ENCODE measurements at places on chromosomes 7 and 10.

GRCh38 chr10:104612571-104613205 is 28.4 kb upstream of the SORCS3 start:
- no peak for DNase-seq

- DNase-seq, result no peak
Measured at GRCh38 chr7:158030071-158030470, 557.6 kb downstream of the PTPRN2 start.

GRCh38 chr10:79266084-79266483 is 81.2 kb upstream of the PPIF start:
- DNase-seq, result no peak

GRCh38 chr7:30935569-30935877 is 23.9 kb downstream of the AQP1 start:
- no peak for DNase-seq

DNA sequence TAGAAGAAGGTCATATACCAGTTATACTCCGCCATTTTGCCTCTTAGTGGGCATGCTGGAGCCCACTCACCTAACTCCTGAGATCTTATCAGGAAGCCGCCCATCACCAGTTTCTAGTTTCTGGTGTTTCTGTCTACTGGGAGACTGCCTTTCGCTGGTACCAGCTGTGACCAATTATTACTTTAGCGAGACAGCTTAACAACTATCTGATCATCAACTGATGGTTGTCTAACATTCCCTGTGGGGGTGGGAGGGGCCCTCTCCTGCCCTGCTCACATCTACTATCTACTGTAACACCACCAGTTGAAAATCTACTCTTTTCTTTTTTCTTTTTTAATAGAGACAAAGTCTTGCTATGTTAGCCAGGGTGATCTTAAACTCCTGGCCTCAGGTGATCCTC is 46.2 kb upstream of the C10orf67 start:
- no peak for DNase-seq

DNA sequence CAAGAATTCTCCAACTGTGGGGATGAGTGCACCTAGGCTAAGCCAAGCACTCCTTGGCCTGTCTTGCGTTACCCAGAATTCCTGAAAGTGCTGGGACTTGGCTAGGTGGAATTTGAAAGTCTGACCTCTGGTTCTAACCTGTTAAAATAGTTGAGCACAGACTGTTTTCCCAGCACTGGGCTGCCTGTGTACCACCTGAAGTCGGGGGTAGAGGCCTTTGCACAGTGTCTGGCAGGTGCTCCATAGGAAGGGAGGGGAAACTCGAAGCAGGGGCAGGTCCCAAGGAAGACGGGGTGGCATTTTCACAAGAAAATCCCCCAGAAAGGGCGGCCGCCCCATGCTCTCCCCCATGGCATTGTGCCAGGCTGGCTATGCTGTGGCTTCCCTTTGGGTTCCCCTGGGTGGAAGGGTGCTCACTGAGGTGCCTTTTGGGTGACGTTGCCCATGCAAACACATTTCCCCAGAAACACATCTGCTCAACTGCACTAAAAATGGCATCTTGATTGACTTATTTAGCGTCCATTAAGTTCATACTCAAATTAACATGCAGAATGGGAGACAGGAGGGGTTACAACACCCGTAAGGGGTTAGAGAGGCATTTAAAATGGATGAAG is 62.9 kb downstream of the SYPL1 start:
- no peak for DNase-seq

DNA sequence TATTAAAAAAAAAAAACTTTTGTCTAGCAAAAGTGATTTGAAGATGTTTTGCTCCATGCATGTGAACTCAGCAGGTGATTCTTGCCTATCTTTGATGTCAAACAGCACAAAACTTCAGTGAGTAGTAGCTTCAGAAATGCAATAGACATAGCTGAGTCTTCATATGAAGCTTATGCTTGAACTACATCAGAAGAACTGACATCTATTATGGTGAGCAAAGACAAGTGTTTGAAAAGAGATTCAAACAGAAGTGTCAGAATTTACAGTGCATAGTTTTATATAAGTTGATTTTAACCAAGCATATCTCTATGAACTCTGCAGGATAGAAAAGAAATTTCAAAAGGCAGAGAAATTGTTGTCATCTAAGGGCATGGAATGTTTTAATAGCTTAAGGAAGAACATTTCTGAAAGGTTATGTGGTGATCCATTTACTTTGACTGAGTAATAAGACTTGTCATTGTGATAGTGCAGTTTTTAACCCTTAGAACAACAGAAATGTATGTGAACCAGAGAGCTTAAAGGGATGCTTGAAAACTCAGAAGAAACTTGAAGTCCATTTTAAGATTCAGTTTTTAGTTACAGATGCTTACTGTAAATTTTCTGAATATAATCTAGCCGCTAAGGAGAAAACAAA is 351.4 kb downstream of the MDFIC start:
- DNase-seq, result no peak
